ENCODE measurements at places on chromosomes 7 and 10.
A peak's percentile ranks its signal among the peaks of the same experiment; 100 is the strongest.

- DNase-seq: no peak
These were observed 547.7 kb downstream of the TNS3 start for GRCh38 chr7:47034180-47034579.

GRCh38 chr7:42642699-42643098, 269.2 kb downstream of the C7orf25 start:
- no peak for DNase-seq

DNA sequence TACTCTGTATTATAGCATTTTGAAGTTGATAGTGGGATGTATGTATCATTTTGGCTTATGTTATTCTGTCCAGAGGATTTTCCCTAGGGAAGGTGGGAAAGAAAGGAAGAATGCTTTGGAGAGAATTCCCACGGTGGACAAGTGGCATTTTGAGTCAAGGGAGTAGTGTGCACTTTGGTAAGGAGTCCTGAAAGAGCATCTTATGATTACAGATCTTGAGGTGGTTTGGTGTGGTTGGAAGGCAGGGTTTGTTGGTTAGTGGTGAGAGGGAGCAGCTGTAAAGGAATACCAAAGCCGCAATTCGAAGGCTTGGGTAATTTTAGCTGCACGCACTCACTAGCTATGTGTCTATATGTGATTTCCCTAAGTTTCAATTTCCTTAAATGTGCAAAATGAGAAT, 16.1 kb downstream of the CCSER2 start:
- no peak for DNase-seq

- peak; percentile 55 for DNase-seq
These were observed 63.2 kb upstream of the BMPER start for GRCh38 chr7:33842150-33842549.

DNA sequence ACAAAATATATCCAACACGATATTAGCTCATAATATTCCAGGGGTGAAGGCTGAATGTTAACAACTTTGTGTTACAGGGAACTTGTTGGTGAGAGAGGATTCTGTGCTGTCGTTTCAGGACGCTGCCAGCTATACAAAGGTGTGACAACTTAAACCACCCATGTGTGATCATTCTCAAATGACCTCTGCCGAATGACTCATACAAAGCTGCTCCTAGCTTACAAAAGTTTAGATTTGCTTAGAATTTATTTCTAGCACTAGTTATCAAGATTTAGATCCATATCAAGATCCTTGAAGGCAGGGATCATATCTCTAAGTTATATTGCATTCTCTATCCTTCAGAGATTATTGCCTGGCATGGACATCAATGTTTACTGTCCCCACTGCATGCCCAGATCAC, 65.3 kb downstream of the COBL start:
- no peak for DNase-seq

GRCh38 chr7:50556247-50556991, 8.8 kb downstream of the DDC start:
- DNase-seq: no peak

DNA sequence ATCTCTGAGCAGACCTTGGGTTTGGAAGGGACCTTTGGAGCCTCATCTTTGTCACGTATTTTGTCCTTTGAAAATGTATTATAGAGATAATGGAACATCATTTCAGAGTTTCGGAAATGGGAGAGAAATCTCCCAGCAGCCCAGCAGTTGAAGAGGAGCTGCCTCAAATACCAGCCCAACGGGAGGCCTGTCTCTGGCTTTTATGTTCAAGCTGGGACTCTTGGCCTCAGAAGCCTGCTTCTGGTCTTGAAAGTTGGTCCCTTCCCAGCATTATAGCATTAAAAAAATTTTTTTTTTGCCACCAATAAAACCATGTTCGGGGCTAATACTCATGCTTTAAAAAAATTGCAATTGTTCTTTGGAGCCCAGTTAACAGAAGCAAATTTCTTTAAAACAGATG, 73.4 kb upstream of the CTBP2 start:
- DNase-seq: no peak

DNA sequence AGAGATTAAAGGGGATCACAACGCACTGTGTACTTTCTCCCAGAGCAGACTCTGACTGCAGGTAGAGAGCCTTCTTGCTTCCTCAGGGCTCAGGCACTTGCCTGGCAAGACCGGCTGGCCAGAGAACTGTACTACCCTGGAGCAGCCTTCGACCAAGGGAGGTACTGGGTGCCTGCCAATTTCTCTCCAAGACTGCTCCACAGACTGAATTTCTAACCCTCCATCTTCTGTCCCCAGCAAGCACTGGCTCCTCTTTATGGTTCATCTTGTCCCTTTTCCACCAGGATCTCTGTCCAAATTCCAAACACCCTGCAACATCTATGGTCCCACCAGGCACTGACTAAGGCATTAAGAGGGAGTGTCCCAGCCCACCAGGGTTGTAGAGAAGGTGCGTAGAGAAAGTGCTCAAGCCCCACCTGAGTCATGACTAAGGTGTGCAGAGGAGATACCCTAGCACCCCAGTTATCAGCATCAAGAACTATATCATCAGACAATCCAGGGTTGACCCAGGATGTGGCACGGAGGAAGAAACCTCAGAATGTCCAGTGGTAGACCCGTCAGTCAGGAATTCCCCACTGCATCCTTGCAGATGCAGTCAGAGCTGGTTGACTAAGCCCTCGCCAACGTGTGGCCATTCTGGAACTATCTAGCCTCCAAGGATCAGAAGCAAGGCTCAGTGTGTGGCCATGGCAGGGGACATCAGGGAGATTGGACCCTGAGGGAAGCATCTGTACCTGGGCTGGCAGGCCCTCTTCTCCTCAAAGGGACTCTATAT, 60.9 kb upstream of the CAMK2B start:
- no peak for DNase-seq

DNA sequence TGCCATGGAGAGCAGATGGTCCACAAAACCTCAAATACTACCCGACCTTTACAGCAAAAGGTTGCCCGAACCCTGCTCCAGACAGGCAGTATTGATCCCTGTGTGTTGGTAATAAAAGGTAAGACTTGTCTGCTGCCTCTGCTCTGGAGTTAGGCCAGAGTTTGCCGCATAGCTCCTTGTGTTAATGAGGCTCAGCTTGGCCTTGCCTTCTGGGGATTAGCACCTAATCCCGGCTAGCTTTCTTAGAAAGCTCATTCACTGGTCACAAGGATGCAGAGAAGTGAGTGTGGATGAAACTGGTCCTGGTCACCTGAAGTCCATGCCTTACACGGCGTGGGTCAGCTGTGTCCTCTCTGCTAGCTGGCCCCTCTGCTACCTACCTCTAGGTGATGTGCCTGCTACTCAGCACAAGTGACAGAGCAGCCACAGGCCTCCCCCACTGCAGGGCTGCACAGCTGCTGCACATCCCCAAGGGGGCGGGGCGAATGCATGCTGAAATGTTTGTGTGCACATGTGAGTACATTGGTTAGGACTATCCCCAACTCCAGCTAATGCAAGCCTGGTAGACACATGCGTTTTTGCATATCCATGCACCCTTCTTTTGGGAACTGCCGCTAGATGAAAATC, 31.7 kb upstream of the SYPL1 start:
- no peak for DNase-seq

- DNase-seq: no peak
These were observed 37.5 kb upstream of the ANK3 start for GRCh38 chr10:60427148-60427547.

GRCh38 chr10:13795653-13796555, 209.1 kb downstream of the PRPF18 start:
- no peak for DNase-seq

- no peak for DNase-seq
These were observed 243.5 kb upstream of the ZNF32 start for GRCh38 chr10:43892062-43892770.

DNA sequence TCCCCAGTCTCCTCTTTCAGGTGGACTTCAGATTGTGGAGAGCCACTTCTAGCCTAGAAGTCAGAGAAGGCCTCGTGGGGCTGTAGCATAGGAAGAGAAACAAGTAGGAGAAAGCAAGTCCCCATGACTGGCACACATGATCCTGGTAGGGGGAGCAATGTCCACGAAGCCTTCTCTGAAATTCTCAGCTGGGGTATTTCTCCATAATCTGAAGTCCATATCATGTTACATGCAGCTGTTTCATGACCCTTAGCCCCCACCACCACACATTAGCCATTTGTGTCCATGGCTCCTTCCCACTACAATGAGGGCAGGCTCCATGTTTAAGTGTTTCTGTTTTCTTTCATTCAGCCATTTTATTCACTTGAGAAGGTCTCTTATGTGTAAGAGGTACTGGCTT, 43.2 kb downstream of the LAMB4 start:
- DNase-seq: no peak

DNA sequence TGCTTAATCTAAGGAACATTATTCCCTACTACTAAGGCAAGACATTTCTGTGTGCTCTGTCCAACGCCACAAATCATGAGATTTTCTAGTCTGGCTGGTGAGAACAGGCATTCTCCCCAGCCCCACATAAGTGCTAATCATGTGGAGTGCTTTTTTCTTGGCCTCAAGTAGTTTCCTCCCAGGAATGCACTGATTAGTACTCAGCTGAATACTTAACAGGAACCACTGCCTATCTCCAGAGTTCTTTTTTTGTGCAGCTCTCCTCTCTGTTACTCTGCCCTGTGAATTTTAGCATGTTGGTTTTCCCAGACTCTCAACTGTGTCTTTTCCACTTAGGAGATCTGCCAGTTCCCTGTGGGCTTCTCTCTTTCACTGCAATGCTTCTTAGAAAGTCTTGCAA, 1098.5 kb upstream of the LRRTM3 start:
- no peak for DNase-seq

GRCh38 chr7:126840869-126841268, 411.9 kb downstream of the GRM8 start:
- no peak for DNase-seq

DNA sequence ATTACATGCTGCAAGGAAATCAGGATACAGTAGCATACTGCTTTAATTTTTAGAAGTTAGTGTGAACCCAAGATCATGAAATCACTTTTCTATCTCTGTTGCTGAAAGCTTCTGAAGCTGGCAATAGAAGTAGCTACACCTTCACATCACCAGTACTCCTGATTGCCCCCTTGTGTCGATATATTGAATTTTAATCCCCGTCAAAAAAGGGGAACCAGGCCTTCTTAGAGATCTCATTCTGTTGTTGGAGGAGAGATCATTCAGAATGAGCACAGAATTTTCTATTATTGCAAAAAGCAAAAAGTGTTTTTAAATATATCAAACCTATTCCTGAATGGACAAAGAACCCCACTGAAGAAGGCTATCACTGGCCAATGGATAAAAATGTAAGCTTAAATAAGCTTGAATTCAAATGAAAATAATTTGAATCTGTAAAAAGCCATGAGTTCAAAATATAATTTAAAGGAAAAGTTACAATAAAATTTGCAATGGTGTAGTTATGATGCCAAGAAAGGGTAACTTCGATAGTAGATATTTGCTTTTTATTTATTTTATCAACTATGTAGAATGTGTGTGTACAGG, 39.7 kb upstream of the TEX47 start:
- peak; percentile 67 for DNase-seq

DNA sequence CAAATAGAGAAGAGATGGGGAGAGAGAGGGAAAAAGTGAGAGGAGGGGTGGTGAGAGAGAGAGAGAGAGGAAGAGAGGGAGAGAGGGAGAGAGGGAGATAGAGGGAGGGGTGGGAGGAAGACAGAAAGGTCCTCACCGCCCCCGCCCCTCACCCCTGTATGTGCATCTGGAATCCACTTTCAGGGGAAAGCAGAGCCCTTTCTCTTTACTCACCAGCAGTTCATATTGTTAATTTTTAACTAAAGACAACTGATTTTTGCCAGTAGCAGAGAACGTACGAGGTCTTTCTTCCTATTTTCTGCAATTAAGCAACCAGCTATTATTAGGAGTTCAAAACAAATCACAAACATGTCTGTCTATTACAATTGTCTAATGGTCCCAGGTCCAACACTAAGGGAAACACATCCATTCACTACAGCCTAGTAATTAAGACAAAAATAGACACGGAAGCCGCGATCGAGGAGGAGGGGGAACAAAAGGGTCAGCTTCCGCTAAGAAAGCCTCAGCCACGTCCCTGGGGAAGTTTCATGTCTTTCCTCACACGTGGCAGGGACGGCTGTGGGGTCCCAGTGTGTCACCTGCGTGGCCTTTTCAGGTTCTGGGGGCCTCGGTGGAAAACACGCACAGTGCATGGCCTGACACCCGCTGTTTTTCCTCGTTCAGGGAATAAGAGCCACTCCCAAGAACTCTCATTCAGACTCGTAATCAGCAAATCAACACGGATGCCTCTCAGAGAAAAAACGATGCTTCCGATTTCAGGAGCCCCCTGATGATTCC, 572.0 kb downstream of the PTPRN2 start:
- DNase-seq: no peak

GRCh38 chr10:2079603-2080078, 342.3 kb upstream of the ADARB2 start:
- DNase-seq: no peak

DNA sequence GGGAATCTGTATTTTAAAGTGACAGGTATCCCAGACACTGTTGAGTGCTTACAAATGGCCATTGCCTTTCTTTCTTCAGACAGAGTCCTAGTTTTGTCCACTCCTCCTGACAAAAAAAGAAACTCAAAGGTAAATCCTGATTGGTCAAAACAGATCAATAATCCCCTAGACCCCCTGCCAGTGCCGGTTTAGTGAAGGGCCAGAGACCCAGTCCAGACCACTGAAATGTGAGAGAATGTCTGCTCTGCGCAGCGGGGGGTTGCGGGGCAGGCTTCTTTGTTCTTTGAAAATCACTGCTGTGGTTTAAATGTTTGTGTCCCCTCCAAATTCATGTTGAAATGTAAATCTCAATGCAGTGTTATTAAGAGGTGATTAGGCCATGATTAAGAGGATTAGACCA, 177.7 kb upstream of the GPR26 start:
- no peak for DNase-seq

GRCh38 chr10:33553748-33554571, 219.5 kb upstream of the NRP1 start:
- no peak for DNase-seq

GRCh38 chr10:5285186-5285585, 79.6 kb upstream of the UCN3 start:
- DNase-seq: no peak

DNA sequence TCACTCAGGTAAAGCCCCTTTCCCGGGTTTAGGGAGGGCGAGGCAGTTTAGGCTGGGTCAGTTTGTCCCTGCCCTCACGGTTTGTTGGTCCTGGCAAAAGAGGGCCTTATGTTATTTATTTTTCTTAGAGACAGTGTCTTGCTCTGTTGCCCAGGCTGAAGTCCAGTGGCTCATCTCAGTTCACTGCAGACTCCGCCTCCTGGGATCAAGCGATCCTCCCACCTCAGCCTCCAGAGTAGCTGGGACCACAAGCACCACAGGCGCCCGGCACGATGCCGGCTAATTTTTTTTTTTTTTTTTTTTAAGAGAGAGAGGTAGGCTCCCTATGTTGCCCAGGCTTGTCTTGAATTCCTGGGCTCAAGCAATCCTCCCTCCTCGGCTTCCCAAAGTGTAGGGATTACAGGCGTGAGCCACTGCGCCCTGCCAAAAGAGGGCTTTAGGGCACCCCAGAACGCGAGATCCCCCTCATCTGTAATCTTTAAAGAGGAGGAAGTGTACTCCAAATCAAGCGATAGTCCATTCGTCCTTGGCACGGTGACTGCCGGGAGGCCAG, 626 bp upstream of the BMS1 start:
- no peak for DNase-seq

GRCh38 chr10:119656760-119657159, 5.6 kb downstream of the BAG3 start:
- no peak for DNase-seq

Measured in SHP77 (cell line).